ENCODE measurements at places on chromosomes 6 and 20. TPM values are rescaled to one million over a fixed set of nuclear protein-coding genes. Genes with fewer than 3 reads are reported as not detected.
A peak's percentile ranks its signal among the peaks of the same experiment; 100 is the strongest.

GRCh38 chr6:135990855-135991464 is 139.5 kb downstream of the PDE7B start:
- no peak for DNase-seq

GRCh38 chr6:146489468-146490151 is 54.0 kb upstream of the RAB32 start:
- no peak for DNase-seq

DNA sequence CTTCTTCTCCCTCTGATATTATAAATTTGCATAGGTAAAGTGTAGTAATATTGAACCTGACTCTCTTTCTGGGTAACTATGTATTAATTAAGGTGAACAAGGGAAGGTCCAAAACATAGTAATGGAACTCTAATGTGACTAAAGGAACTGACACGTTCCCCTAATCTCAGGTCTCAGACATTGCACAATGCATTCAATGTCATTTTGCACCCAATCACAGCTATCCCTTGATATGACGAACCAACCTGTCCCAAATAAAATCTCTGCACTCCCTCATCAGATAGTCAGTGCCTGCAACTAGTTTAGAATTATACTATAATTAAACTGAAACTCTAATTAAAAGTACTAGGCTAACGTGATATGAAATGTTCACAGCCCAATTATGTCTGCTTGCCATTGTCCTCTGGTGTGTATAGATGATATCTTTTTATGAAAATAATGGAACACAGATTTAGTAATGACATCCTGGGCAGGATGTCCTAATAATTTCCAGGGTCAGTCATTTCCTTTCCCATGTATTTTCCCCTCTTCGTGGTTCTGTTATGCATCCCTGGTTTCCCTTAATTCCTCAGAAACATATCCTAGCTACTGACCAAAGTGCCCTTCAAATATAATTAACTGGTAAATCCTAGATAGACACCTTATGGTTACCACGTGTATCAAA is 36.8 kb downstream of the PTPRK start:
- DNase-seq = no peak

Gene HRH3
- polyA plus RNA-seq = not detected

GRCh38 chr20:57092900-57093530 is 173.4 kb downstream of the BMP7 start:
- no peak for DNase-seq

DNA sequence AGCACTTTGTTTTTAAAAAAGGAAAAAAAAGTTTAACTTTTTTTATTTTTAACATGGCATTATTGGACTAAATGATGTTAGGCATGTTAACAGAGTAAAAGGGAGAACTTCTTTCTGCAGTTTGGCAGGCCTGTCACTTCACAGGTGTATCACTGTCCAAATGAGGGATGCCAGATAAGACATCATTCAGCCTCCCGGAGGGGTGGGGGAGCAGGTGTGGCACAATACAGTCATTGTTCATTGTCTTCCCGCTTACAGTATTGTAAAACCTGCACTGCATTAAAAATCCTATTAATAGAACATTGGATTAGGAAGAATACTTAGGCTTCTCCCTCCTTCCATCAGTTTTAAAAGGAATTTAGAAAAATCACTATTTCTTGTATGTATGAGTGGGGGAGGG is 80.7 kb downstream of the CARMIL1 start:
- no peak for DNase-seq

Gene CRISP2
- not detected for polyA plus RNA-seq

DNA sequence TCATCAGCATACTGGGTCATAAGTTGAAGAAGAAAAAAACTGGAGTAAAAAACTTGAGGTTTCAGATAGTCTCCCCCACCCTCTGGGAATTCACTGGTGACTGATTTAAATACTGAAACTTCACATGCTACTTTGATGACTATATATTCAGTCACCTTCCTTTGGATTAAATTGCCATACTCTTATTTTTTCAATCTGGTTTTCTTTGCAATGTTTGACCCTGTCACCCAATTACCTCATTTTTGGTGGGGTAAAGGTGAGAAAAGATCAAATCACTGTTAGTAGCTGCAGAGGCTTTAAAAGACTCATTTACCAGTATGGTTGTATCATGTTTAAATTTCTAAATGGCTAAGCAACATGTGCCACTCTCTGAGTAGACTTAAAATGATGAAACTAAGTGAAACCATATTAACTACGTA is 862.7 kb upstream of the FLRT3 start:
- no peak for DNase-seq

- peak; percentile 80 for DNase-seq
Observed at GRCh38 chr6:16345449-16346330, 107.3 kb downstream of the GMPR start.

DNA sequence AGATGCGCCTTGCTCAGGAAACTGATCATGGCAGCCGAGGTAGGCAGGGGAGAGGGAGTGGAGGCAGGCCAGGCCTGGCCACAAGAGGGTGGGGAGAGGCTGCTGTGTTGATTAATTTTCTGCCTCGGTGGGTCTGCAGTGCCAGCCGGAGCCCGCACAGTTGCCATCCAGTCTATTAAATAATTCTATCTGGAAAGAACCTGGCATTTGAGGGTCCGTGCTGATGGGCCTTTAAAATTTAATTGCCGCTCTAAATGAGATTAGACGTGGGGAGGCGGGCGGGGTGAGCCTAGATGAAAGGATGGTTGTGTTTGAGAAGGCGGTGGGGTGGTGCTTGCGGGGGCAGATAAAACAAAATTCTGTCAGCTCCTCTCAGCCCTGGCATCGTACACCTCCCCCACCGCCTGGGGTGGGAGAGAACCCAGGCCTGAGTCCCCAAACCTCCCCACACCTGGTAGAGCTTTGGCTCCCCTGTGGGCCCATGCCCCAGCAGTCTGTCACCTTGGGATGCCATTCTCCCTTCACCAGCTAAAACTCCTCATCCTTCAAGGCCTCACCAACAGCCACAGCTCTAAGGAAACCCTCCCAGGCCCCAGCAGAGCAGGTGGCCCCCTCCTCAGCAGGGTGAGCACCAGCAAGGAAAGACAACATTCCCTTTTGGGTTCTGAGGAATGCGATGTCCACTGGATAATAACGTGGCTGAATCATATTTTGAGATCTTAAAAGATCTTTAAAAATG is 167.3 kb downstream of the GRM4 start:
- no peak for DNase-seq

- DNase-seq = no peak
Observed at GRCh38 chr6:124482071-124482491, 480.2 kb upstream of the RNF217 start.

DNA sequence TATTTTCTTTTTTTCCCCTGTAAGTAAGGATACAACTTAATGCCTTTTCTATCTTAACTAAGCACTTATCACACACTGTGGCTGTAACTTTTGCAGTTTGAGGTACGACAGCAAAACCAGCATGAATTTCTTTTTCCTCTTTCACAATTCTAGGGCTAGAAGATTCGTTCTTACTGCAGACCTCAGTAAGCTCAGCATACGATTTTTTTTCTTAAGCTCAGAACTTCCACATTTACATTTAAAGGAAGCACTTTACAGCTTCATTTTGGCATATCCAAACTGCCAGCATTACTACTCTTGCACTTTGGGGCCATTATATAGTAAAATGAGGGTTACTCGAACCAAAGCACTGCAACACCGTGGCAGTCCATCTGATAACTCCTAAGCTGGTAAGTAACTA is 889 bp upstream of the CHMP4B start:
- DNase-seq = no peak

DNA sequence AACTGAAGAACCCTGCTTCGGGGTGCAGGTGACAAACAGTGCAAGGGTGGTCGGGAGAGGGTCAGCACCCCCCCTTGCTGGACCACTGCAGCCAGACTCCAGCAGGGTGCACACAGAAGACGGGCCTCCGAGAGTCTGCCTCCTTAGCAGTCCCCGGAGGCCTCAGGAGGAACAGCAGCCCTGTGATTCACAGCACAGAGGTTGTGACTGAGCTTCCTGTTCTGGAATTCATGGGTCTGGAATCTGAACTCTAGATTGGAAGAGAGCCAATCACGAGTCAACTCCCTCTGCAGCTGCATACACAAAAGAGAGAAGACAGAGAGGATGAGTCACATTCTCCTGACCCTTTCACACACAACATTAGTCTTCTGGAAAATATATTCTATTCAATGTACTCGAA is 249.0 kb upstream of the OPRM1 start:
- DNase-seq = peak; percentile 18

Gene PI16
- polyA plus RNA-seq = 11.7 TPM

DNA sequence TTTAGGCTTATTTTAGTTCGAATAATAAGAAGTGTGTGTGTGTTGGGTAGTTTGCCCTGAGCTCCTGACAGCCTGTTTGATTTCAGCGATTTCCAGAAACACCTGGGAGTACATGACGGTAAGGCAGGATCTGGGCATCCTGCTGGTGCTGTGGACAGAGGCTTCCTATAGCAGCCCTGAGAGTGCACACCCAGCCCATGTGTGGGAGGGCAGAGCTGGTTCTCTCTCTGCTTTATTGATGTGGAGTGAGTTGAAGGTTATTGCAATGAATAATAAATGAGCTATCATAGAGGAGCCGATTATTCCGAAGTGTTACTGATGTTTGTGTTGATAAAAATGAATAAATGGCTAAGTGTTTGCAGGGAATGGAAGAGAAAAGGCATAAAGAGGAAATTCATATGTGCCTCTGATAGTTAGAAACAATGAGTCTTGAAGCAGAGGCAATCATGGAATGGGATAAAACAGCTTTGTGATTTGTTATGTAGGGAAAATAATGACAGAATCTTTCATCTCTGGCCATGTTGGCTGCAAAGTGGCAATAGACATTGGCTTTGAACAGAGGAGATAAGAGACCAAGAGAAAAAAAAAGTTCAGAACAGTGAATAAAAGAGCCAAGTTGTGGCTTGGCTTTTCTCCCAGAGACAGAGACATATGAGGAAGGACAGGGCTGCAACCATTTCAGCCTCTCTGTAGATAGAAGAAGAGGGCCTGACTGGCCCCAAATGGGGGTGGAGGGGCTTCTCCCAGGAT is 166.2 kb upstream of the CHD6 start:
- DNase-seq = no peak

DNA sequence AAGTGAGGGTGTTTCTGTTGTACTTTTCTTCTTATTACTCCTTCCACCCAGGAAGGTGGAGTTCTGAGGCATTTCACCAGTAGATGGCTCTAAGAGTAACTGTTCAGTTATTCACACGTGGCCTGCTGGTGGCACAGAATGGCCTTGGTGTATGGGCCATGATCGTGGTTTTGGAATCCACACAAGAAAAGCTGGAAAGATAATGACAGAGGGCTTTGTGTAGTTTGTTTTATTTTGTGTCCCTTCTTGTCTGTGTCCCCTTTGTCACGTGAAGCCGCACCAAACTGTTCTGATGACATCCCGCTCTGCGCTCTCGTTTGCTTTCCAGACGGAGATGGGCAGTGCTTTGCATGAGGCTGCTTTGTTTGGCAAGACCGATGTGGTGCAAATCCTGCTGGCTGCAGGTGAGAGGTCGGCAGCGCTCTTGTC is 93.4 kb downstream of the ANKS1A start:
- DNase-seq = no peak

GRCh38 chr6:142398353-142398752 is 96.5 kb downstream of the ADGRG6 start:
- no peak for DNase-seq

DNA sequence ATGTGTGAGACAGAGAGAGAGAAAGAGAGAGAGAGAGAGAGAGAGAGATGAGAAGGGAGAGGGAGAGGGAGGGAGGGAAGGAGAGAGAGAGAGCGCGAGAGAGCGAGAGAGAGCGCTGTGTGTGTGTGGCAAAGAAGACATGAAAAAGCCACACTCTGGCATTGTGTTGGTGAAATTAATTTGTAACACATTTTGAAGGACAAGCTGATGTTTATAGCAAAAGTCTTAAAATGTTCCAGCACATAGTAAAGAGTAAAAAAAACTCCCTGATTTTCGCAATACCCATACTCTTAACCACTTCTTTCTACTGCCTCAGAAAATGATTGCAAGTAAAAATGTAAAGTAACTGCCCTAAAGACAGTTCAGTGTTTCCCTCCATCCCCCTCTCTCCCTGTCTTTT is 56.7 kb downstream of the SLC22A1 start:
- no peak for DNase-seq

DNA sequence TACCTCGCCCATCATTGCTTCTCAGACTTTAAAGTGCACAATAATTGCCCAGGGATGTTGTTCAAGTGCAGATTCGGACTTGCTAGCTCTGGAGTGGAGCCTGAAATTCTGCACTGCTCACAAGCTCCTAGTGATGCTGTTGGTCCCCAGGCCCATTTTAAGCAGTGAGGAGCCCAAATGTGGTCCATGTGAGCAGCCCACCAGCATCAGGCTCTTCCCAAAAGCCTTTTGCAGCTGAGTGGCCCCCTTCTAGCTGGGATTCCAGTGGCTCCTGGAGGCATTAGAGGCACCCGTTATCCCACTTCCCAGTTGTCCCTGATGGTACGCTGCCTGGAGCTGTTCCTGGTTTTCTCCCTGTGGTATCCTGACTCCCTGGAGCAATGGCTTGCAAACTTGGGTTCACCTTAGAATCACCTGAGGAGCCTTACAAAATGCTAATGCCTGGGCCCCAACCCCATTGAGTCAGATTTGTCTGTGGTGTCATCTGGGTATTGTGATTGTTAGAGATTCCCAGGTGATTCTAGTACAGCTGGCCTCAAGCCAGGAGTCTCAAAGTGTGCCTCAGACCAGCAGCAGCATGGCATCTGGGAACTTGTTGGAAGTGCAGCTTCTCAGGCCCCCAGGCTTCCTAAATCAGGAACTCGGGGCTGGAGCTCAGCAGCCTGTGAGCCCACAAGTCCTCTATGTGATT is 186.9 kb upstream of the SLC24A3 start:
- DNase-seq = no peak

DNA sequence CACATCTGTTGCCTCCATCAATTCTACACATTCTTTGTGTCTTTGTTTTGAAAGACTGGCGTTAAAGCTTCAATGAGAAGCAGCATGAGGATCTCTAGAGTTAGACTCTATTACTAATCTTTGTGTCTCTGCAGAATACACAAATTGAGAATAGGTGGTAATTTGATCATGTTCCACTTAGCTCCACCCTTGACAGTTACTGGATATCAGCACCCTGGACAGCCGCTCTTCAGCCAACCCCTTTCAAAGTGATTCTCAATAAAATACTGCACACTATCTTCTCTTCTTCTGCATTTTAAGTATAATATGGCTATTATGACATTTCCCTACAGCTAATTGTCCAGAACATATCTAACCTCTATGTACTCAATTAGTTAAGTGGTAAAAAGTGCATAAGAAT is 54.3 kb upstream of the CNR1 start:
- peak; percentile 4 for DNase-seq

DNA sequence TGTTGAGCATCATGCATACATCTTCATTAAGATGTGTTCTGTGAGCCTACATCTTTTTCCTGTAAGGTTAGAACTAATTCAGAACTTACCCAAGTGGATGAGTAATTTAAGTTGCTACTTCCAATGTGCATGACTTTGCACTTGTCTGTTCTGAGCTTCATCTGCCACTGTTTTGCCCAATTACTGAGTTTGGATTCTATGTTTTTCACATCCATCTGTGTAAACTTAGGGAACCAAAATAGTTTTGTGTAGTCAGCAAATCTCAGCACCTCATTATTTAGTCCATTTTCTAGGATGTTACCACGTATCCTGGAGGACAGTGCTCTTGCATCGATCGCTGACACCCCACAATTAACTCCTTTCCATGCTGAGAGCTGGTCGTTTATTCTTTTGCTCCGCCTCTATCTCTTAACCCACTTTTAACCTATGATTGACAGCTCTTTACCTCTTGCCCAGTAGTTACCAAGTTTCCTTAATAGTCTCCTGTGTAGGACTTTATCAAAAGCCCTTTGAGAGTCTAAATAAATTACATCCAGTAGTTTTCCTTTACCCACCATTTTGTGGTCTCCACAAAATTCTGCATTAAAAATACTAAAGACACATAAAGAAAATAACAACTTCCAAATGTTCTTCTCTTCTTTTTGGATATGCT is 44.2 kb upstream of the CITED2 start:
- DNase-seq = no peak

- DNase-seq = no peak
Observed at GRCh38 chr20:39188266-39188765, 226.2 kb downstream of the DHX35 start.

Data from muscle of arm (tissue), 14 donors.